ENCODE measurements at places on chromosomes 5 and 9.

- no peak for DNase-seq
Observed at GRCh38 chr9:70112981-70113380, 69.3 kb downstream of the MAMDC2 start.

GRCh38 chr5:108361771-108362170 is 20.1 kb downstream of the FBXL17 start:
- DNase-seq, result no peak

GRCh38 chr9:98242426-98242825 is 13.0 kb downstream of the TBC1D2 start:
- no peak for DNase-seq

GRCh38 chr5:177973066-177973635 is 22.9 kb downstream of the PROP1 start:
- DNase-seq, result no peak

DNA sequence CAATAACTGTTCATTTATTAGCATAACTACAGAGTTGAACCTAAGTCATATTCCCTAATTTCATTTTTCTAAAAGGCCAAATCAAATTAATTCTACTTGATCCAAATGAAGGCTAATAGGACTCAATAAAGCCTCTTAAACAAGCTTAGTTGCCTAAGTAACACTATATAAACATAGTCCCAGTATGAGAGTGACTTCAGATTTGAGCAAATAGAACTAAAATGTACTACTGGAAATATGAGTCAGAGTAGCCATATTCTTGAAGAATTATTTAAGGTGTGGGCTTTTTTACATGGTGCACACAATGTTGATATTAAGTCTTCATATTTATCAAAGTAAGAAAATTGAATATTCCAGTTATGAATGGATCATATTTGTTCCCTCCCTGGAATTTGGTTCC is 872.3 kb downstream of the MAT2B start:
- DNase-seq, result no peak

GRCh38 chr9:12859704-12860251 is 85.0 kb downstream of the LURAP1L start:
- DNase-seq, result no peak

GRCh38 chr5:29276371-29276770 is 1917.1 kb upstream of the CDH6 start:
- no peak for DNase-seq

DNA sequence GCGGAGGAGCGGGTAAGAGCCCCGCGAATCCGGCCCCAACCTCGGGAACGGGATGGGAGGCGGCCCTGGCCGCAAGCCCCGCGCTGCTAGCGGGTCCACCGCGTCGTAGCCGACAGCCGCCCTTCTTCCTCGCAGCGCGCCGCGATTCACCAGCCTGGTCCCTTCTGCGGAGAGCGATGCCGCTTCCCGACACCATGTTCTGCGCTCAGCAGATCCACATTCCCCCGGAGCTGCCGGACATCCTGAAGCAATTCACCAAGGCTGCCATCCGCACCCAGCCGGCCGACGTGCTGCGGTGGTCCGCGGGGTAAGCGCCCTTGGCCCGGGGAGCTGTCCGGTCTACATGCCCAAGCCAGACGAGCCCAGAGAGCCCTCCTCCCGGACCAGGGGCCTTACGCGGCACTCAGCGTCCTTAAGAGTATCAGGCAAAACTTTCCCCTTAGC is 335 bp downstream of the ROPN1L start:
- no peak for DNase-seq

DNA sequence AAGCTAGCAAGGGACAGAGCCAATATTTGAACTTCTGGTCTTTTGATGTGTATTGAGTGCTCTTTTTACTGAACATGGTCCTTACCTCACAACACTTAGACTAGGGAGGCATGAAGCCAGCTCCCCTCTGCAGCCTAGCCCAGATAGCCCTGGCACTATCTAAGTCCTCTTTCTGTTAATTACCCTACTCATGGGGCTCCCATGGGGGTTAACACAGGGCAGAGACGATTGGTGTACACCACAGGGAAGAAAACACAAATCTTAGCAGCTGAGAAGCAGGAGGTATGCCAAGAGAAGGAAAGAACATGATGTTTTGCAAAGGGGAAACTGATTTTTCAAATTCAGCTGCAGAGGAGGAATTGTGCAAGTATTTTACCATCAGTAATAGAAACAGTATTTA is 383.8 kb downstream of the TMEM232 start:
- no peak for DNase-seq

DNA sequence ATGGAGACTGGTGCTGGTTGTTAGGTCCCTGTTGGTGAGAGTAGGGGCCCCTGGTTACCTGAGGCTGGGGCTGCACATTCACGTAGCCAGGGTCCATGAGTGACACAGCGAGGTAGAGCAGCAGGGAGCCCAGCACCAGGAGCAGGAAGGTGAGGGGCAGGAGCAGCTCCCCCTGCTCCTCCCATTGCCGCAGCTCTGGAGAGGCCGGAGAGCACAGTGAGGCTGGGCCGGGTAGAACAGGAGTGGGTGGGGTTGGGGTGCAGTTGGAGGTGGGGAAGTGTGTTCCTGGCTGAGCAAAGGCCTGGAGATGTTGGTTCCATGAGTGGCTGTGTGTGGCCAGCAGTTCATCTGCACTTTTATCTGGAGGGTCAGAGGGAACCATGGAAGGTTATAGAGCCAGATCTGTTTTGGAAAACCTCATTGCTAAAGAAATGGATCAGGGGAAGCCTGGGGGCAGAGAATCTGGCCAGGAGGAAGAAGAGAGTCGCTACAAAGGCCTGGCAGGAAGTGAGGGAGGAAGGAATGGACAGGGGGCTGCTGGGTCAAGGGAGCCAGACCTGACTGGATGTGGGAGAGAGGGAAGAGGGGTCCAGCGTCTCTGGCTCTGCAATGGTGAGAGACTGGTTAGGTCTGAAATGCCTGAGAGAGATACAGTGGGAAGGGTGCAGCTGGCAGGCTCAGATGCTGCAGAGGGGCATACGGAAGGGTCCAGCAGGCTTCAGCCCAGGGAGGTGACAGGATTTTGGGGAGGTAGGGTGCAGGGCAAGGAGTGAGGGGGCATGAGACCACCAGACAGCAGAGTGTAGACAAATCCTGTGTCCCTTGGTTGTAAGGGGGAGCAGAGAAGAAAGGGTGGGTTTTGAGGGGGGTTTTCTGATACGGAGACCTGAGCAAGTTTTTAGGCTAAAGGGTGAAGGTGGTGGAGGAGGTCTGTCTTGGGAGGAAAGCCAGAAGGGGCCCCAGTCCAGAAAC is 1.3 kb downstream of the ZDHHC12 start:
- no peak for DNase-seq

DNA sequence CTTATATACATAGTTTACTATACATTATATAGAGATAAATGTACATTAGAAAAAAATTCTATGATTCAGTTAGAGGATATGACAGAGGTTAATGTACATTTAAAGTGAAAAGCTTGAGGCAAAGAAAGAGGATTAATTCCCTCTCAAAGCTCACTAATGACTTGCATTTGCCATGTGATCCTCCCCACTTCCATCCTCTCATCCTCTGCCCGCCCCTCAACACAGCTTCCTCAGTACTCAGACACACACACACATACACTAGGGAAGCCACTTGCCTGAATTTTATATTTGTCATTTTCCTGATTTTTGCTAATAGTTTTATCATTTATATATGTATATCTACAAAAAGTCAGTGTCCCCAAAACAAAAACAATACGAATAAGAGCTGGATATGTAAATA is 764.5 kb downstream of the EFNA5 start:
- DNase-seq, result peak; percentile 34

DNA sequence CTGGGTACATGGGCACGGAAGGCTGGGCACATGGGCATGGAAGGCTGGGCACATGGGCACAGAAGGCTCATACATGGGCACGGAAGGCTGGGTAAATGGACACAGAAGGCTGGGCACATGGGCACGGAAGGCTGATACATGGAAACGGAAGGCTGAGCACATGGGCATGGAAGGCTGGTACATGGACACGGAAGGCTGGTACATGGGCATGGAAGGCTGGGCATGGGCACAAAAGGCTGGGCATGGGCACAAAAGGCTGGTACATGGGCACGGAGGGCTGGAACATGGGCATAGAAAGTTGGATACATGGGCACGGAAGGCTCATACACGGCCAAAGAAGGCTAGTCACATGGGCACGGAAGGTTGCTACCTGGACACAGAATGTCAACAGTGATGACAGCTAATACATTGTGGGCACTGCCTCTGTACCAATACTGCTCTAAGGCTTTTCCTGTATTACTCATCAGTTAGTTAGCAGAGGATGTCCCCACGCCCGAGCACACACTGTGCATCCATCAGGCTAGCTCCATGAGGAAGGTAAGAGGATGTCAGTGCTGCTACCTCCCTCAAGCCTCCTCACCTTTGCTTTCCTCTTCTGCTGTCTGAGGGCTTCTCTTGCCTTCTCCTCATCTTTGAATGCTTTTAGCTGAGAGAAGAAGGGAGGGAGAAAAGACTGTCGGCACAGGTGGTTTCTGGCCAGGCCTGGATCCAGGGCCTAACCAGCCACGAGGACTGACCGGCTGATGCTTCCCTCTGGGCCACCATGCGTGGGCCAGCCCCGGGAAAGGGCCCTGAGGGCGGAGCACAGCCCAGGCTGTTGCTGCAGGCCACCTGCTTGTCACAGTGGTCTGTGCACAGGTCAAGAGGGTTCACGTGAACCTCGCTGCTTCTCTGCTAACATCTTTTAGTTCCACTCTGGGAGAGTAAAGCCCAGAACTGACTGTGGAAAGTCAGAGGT is 14.3 kb downstream of the GPX3 start:
- no peak for DNase-seq

DNA sequence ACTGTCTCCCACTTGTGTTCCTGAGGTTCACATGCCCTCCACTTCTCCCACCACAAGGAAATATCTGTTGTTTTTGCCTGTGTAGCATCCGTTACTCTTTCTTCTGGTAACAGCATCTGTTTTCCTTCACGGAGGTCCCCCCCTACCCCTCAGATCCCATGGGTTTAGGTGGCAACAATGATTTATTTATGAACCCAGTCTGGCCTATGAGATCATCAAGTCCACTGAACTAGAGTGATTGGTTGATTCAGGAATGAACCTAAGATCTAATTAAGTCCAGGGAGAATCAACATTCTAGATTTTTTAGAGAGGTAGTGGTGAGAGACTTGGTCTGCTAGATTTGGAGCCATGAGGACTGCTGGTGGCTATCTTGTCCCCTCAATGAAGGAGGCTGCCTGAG is 166.8 kb downstream of the NR3C1 start:
- no peak for DNase-seq

DNA sequence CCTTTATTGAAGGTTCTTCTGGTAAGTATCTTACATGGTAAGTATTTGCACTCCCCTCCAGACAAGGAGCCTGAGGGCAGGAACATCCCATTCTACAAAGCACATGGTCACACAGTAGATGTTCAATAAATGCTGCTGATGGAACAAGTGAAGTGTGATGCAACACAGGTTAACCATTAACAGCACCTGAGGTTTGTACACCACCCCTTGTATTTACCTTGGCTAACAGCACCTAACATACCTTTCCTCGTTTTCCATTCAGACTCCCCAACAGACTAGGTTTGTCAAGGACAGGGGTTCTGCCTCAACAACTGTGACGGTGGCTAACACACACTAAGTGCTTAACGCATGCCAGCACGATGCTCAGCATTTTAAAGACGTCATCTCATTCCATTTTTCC is 213.6 kb downstream of the MAPKAP1 start:
- no peak for DNase-seq

Data from NCI-H524 treated with DMSO at 0.1 percent for 48 hours (cell line).